ENCODE measurements at places on chromosomes 1 and 21. TPM values are rescaled to one million over a fixed set of nuclear protein-coding genes. Genes with fewer than 3 reads are reported as not detected.

Gene ADORA3
- total RNA-seq = not detected

Gene KCNE2
- not detected for total RNA-seq

Gene GREM2
- 0.08 TPM for total RNA-seq

Gene FMO2
- not detected for total RNA-seq
